ENCODE measurements at places on chromosomes 16 and 17. TPM values are rescaled to one million over a fixed set of nuclear protein-coding genes. Genes with fewer than 3 reads are reported as not detected.

DNA sequence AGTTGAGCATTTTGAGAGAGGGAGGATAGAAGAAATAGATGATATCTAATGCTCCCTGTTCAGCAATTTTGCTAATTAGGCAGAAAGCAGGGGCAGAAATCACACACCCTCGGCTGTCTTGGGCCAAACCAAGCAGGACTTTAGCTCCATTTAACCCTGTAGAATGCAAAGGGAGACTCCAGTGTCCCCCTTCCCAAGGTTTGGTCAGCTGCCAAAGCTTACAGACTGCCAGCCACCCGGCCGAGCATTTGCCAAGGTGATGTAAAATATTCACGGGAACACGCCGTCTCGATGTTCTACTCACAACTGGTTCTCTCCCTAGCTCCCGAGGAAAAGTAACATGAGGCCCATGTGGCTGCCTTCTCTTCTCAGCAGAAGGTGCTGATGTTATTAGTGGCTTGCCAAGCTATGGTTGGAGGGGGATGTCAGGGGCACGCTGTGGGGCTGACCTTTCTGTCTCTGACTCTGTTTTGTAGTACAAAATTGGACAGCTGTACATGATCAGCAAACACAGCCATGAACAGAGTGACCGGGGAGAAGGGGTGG is 155.3 kb downstream of the PITPNC1 start:
- DNase-seq, result no peak

- no peak for DNase-seq
Measured at GRCh38 chr16:27847030-27847550, 216.4 kb downstream of the GSG1L start.

- no peak for DNase-seq
Measured at GRCh38 chr16:83925095-83925905, 26.4 kb downstream of the MLYCD start.

DNA sequence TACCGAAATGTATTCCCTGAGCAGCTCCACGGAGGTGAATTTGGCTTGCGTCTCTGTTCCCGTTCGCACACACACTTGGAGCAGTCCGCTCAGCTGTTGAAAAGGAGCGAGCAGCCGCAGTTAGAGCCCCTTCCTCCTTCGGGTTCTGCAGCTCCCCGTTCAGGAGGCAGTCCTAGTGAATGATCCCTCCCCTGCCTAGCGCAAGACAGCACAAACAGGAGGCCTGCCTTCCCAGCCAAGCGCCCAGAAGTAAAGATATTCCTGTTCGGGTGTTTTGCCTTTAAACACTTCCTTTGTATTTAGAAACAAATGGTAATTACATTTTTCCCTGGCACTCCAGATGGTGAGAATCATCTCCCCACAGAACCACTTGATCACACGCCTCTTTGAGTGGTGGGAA is 64.7 kb downstream of the ABCC12 start:
- no peak for DNase-seq

GRCh38 chr17:9887508-9887907 is 17.6 kb downstream of the RCVRN start:
- DNase-seq, result no peak

GRCh38 chr17:34378664-34379101 is 15.7 kb upstream of the CCL1 start:
- no peak for DNase-seq

- no peak for DNase-seq
Measured at GRCh38 chr17:40833882-40834281, 11.5 kb upstream of the KRT10 start.

Gene AANAT
- 0.21 TPM for polyA plus RNA-seq

- DNase-seq, result no peak
Measured at GRCh38 chr16:3158510-3159314, 23.9 kb downstream of the ZNF213 start.

- no peak for DNase-seq
Measured at GRCh38 chr17:63826468-63827001, 696 bp upstream of the PSMC5 start.

GRCh38 chr17:49587366-49588073 is 11.8 kb downstream of the NXPH3 start:
- no peak for DNase-seq

DNA sequence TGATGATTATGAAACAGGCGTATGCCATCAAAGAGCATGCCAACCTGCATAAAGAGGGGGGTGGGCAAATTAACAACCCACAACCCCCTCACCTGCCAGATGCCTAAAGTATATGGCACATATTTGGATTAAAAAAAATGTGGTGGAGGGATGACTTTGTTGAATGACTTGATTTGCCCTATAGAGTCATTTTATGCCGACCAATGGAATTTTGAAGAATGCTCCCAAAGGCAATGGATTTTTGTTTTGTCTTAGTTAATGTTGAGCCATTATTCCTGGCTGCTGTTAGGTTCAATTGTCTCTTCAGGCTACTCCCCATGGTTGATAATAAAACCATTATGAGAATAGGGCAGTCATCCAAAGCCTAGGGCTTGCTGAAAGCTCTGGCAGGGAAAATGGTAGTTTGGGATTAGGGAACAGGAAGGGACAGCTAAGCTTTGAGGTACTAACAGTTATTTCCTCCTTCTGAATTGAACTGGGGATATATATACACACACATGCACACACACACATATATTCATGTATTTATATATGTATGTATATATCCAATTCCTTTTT is 5.8 kb upstream of the CHCT1 start:
- DNase-seq, result no peak

- DNase-seq, result no peak
Measured at GRCh38 chr17:18129041-18129502, 20.5 kb downstream of the MYO15A start.

DNA sequence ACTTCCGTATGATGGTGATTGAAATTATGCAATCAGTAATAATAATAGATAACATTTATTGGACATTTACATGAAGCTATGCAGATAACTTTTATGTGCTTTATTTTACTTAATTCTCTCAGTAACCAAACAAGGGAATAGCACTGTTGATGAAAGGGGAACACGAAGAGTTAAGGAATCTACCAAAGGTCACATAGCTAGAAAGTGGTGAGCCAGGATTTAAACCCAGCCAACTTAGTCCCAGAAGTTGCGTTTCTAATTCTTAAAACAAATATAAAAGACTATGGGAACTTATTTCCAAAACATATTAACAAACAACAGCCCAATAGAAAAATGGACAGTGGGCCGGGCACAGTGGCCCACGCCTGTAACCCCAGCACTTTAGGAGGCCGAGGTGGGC is 9.7 kb downstream of the SPNS3 start:
- DNase-seq, result no peak

DNA sequence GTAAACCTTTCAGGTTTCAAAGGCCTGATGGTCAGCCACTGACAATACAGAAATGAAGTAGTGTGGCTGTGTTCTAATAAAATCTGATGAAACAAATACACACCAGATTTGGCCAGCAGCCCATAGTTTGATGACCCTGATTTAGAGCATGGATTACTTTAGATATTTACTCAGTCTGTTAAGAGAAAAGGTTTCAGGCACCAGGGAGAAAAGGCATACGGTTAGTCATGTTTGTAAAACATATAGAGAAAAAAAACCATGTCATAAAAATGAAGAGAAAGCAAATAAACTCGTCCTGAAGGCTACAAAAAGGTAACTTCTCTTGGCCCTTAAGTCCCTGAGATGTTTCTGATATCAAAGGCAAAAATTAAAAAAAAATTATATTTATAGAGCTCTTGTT is 112.1 kb downstream of the ADAMTS18 start:
- DNase-seq, result no peak

DNA sequence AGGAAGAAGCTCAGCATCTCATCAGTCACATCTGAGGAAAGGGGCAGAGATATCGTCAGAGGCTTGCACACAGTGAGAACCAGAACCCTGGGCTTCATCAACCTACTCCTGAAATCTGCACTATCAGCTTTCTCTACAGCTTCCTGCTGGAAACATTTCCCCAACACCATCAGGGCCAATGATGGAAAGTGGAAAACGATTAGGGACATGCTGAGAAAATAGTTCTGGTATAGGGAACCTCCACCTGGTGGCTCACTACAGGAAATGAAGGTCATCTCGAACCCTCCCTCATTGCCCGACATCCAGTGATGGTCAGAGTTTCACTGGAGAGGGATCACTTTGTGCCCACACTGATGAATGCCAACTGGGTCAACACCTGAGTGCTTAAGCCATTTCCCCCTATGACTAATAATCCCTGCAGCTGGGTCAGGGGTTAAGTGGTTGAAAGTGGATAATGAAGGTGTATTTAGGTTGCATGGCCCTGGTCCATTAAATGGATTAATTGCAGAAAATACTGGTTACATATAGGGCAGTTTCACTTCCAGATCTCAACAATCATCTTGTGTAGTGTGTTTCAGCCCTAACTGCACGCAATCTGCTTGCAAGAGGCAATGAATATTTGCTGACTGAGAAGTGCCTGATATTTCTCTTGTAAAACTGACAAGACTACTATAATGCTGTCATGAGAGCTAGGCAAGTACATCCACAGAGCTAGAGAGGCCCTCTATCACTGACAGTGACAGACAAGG is 43.1 kb upstream of the GSG1L start:
- no peak for DNase-seq

DNA sequence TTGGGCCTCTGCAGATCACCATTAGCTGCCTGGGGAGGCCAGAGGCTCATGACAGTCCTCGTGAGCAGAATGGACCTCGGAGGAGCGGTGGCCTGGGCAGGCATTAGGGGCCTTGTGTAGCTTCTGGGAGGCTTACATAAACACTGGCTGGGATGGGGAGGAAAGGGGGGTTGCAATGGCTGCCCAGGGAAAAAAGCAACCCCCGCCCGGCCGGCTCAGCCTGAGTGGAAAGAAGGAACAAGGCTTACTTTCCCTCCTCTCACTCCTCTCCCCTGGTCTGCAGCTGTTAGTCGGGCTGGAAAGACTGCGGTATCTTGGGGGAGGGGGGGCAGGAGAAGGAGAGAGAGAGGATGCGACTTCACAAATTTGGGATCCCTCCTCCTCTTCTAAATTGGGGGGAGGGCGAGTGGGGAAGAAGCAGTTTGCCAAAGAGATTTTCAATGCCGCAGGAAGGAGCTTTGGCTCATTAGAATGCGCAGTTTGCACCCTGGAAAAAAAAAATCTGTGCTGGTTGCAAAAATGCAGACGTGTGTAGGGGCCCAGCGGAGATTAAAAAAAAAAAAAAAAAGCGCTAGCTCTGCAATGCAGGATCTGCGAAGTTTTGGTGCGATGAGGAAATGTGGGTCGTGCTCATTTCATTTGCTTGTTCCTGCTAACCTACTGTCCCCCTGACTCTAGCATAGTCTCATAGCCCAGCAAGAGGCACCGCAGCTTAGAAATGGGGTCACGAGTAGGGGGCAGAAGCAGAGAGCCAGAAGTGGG is 6.6 kb upstream of the NR1D1 start:
- no peak for DNase-seq

DNA sequence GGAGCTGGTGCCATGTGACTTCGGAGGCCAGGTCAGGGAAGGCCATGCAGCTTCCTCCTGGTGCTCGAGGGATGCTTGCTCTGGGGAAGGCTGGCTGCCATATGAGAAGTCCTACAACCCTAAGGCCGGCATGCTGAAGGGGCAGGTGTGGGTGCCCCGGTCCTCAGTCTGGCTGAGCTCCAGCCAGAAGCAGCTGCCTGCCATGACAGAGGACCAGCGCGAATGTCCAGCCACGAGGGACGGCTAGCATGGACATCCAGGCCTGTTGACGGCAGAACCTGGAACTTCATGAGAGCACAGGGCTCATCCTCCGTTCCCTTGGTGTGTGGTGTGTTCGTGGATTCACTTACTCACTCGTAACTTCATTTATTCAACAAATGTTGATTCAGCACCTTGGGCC is 140.6 kb downstream of the IRF8 start:
- DNase-seq, result no peak

DNA sequence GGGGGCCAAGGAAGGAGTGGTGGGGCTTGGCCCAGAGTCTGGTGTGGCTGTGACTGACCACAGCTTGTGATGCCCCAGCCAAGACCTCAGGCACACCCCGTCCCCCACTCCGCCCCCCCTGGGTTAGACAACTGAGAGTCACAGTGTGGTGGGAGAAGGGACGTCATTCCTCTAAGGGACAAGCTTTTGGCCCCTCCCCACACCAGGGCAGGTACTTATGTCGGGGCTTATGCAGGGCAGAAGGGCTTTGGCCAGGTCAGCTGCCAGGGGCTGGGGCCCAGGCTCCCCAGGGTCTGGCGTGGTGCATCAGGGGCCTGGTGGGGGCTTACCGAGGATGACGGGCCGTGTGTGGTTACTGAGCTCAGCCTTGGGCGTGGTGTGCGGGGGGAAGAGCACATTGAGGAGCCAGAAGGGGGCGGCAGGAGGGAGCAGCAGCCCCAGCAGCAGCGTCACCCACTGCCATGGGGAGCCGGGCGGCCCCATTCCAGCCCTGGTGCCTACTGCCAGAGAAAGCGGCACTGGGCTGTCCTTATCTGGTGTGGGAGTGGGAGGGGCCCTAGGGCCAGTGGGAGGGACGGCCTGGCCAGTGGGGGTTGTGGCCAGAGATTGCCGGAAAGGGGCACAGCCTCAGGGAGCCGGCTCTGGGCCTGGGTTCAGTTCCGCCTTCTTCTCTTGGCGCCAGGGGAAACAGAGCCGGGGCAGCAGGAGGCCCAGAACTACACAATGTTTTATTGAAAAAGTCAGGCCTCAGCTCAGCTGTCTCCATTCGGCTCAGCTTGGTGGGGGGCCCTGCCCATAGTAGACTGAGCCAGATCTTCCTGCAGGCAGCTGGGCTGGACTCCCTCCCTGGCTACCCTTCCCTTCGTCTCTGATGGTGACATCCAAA is at the start of gene LCAT:
TSS of gene LCAT (minus strand) at position 502 of the 886 bp plus-strand sequence. CDS start at position 483, 19 bp downstream.
- DNase-seq, result no peak

Gene NPW
- 4.5 TPM for polyA plus RNA-seq

Gene SCNN1B
- 17.7 TPM for polyA plus RNA-seq

GRCh38 chr16:47947723-47948122 is 208.1 kb downstream of the ABCC12 start:
- no peak for DNase-seq

Gene HEATR9
- polyA plus RNA-seq, result 0.06 TPM

DNA sequence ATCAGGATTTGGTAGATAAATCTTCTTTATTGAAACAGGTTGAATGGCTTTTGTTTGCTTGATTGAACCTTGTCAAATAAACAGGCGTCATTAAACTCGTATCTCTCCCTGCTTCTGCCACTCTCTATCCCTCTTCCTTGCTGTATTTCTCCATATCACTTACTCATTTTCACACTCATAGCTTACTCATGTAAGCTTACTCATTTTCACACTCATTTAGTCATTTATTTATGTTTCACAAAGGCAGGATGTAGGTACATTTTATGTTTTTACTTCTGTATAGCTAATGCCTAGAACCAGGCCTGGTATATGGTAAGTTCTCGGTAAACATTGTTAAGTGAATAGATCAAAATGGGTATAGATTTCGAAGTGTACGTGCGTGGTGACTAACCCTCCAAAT is 450.0 kb downstream of the PMP22 start:
- no peak for DNase-seq

DNA sequence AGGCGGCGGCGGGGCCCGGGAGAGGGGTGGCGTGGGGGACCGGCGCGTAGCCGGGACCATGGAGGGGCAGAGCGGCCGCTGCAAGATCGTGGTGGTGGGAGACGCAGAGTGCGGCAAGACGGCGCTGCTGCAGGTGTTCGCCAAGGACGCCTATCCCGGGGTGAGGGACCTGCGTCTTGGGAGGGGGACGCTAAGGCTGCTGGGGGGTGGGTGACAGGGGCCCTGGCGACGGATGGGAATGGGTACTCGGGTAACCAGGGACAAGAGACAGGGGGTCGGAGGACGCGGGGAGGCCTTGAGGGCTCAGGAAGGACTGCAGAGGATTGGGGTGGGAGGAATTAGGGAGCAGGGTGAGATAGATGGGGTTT is 243 bp downstream of the RND2 start:
- DNase-seq, result no peak

Gene ALOX15
- polyA plus RNA-seq, result 0.47 TPM

GRCh38 chr17:7817643-7817964 is 16.4 kb upstream of the KDM6B start:
- DNase-seq, result no peak

Data from renal pelvis (tissue), 12 donors.